Fibroblast of mammary gland (primary cell): ENCODE measurements at places on chromosomes 3 and 15.

- DNase-seq = no peak
These were observed 33.9 kb downstream of the HDAC11 start for GRCh38 chr3:13513913-13514517.

- DNase-seq = peak; percentile 67
These were observed 54.5 kb downstream of the CPN2 start for GRCh38 chr3:194296454-194297263.

- DNase-seq = no peak
These were observed 16.1 kb upstream of the TMEM115 start for GRCh38 chr3:50375258-50375931.

DNA sequence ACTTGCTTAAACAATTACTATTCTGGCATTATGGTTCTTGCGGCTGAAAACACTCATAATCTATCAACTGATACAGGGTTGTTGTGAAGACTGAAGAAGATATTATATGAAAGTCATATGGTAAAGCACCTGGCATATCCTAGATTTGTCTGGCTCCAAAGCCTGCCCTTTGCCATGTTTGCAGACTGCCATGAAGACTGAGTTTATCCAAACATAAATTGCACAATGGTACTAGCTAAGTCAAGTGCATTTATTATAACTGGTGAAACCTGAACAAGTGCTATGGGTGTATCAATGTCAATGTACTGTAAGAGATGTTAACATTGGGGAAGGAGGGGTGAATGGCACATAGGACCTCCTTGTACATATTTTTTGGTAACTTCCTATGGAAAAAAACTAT is 87.4 kb upstream of the MEX3B start:
- DNase-seq = no peak

DNA sequence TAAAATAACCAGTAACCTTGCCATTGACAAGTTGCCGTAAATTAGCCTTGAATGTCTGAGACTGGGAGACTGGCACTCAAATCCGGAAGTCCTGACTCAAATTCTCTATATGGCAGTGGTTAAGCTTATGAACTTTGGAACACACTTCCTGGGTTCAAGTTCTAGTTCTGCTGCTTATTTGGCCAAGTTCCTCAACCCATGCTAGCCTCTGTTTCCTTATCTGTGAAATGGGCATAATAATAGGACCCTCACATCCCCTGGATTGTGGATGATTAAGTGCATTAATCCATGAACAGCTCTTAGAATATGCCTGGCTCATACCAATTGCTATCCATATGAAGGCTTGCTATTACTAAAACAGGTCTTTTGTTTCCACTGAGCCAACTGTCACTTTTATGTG is 311.5 kb downstream of the EDEM1 start:
- no peak for DNase-seq

DNA sequence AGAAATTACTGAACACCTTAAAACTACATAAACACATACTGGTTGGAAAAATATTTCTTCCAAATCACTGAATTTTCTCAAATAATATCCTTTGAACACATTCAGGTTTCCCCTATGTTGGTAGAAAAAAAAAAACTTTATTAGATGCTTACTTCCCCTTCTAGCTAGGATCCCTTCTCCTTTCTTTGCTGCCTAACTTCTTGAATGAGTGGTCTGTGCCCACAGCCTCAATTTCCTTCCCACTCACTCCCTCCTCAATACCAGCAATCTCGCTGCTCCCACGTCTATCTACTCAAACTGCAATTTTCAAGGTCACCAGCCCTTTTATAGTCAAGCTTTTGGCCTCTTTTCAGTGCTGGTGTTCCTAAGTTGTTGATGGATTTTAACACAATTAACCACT is 8.3 kb downstream of the CD200R1 start:
- no peak for DNase-seq

DNA sequence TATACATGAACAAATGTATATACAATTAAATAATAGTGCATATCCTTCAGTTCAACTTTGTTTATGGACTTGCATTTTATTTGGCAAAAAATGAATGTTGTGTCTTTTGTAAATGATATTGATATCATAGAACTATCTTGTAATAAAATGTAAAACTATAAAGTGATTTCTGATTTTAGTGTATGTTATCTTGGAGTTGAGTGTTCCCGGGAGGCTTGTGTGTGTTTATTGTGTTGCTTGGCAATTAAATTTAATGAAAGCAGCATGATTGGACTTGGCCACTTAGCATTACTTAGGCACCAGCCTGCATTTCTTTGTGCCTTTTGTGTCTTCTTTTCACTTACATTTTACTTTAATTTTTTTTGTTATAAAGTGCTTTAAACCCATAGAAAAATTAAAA is 10.6 kb downstream of the ARHGEF26 start:
- DNase-seq = no peak

- peak; percentile 92 for DNase-seq
These were observed 122.4 kb downstream of the RAP2B start for GRCh38 chr3:153284282-153284938.

DNA sequence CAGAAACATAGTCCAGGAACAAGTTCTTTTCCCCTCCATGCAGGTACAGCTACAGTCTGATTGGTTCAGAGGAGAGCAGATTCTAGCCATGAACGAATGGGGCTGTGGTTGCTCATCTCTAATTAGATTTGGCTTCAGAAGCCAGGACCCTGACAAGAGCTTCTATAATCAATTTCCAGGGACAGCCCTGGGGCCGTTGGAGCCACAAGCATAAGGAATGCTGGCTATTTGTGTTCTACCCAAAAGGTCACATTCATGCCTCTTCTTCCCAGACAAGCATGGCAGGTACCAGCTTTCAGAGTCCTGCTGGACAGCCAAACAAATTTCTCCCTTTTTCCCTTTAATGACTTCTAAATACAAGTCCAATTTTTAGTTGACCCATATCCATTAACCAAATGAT is 215.5 kb upstream of the LRTM1 start:
- no peak for DNase-seq

DNA sequence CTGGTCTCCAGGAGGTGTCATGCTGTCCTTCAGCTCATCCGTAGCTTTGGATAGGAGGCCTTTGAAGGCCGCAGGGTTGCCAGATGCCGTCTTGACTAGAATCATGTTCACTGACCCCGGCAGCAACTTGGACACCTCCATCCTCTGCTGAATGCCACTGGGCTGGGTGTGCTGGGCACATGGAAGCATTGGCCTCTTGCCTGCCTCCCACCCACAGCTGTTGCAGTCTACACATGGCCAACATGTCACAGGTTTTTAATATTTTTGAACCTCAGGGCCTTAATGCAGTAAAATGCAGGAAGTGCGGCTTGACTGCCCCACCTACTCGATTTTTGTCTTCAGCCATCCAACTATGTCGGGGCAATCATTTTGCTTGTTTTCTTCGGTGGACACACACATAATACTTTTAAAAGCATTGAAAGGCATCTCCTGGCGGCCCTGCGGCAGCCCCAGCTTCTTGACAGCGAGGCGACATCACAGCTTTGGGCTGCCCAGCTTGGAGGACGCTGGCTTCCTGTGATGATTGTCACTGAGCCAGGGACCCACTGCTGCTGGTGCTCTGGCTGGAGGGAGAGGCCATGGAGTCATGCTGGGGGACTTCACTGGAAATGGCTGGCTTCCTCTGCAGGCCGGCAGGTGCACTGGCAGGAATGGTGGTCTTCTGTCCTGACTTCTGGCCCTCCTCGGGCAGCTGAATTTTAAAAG is 31.6 kb upstream of the ACAD9 start:
- no peak for DNase-seq

DNA sequence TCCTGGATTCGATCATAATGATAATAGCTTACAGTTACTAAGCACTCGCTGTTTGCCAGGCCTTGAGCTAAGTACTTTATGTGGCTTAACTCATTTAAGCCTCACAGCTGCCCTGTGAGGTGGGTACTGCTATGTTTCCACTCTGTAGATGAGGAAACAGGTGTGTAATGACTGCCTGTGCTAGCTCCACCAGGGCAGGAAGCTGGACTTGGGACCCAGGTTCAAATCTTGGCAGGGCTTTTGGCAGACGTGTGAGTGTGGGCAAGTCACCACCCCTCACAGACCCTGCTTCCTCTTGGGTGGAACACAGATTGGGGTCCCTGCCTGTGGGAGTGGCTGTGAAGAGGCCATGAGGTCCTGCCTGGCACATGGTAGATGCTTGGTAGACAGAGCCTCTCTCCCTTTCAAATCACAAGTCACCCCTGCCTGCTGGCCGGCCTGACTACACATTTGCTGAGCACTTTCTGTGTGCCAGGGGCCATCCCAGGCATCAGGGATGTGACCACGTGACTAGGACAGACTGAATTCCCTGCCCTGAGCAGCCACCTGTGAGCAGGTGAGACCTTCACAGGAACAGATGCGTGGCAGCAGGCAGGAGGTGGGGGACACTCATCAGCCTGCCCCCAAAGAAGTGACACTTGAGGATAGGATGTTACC is 3.7 kb downstream of the EFCC1 start:
- DNase-seq = no peak

DNA sequence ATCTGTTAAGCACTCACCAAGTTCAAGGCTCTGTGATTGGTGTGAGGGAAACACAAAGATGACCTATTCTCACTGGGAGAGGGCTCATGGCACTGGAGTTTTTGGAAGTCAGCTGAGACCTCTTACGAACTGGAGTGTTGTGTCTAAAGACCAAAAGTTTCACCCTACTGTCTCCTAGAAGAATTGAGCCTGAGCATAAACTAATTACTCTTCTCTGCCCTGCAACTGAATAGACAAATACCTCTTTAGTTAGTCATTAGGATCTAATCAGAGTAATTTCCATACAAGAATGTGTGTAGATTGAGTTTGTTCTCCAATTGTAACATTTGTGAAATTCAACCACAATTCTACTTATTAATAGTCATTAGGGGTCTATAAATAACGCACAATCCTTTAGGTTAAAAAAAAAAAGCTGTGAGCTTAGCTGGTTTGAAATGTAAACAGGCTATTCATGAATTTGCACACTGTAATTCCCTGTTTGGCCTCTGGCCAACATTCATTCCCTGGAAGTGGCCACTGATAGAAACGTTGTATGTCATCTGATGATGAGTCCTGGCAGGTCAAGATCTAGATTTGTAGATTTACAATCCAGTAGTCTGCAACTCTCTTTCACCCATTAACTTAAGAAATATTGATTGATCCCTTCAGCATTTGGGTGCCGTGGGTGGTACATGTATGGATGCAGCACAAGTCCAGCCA is 76.8 kb upstream of the SOX14 start:
- no peak for DNase-seq

- DNase-seq = peak; percentile 8
These were observed 45.0 kb upstream of the GK5 start for GRCh38 chr3:142270407-142270806.

- no peak for DNase-seq
These were observed 195.9 kb upstream of the TBC1D5 start for GRCh38 chr3:17938313-17938712.

DNA sequence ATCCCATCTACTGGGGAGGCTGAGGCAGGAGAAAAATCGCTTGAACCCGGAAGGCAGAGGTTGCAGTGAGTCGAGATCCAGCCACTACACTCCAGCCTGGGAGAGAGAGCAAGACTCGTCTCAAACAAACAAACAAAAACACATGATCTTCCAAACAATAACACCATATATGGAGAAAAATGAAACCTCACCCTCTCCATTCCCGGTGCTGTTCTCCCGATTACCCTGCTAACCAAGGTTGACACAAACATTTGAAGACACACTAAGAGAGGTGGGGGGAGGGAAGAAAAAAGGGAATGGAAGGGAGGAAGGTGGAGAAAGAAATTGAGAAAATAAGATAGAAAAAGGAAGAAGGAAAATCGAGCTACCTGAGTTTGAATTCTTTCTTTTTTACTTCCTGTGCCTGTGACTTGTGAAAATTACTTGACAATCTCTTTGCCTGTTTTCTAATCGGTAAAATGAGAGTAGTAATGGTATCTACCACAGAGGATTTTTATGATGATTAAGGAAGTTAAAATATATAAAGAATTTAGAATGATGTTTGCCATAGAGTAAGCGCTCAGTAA is 1.1 kb upstream of the PLSCR2 start:
- DNase-seq = no peak

DNA sequence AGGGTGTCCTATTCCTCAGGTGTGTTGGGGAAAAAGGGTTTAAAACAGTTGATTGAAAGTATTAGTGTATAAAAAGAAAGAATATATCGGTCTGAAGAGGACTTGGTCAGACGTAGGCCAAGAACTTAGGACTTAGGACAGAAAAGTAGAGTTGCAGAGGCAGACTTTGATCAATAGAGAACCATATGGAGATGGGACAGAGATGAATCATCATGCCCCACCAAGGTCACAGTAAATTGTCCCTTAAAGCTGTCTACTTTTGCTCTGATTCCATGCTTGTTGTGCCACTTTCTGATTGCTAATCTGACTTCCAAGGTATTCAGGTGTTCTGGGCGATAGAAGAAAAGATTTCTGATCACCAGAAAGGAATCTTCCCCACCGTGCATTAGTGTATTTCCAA is 52.9 kb upstream of the ZDHHC23 start:
- no peak for DNase-seq

GRCh38 chr3:142931222-142931621 is 32.3 kb downstream of the PAQR9 start:
- no peak for DNase-seq

DNA sequence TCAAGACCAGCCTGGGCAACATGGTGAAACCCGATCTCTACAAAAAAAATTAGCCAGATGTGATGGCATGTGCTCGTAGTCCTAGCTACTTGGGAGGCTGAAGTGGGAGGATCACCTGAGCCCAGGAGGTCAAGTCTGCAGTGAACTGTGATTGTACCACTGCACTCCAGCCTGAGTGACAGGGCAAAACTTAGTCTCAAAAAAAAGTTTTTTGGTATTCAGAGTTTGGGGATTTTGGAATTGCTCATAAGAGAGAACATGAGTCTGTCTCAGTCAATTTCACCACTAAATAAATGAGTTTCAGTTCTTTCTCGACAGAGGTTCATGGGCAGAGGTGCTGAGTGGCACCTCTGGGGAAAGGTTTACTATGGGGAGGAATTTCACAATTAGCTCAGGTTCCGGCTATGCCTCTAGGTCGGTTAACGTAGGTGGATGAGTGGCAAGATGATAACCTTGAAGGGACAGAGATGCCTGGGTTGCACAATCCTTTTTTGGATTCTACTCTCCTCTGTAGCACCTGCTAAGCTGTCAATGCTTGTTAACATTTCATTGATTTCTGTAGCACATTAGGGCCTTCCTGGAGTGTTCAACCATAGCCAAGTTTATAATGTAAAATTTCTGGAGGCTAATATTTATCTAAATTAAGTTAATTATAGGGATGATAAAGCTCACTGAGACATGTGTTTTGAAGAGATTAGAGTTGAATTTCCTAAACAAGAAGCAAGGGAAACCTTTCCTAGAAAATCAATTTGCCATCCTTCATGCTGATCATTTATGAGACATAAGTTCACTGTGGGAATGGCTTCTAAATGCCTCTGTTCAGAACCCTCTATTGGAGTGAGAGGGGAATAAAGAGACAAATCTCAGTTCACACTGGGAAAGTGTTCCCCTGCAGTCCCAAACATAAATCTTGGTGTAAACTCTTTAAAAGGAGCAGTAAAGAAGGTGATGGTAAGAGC is 37.4 kb upstream of the DCP1A start:
- DNase-seq = no peak

- DNase-seq = no peak
These were observed 88.4 kb downstream of the APBA2 start for GRCh38 chr15:28974142-28974541.

- no peak for DNase-seq
These were observed 16.5 kb upstream of the CRABP1 start for GRCh38 chr15:78323693-78324092.

GRCh38 chr3:54916732-54917131 is 11.1 kb downstream of the LRTM1 start:
- peak; percentile 26 for DNase-seq
